Activated T-helper 9 cell treated with anti-CD3 and anti-CD28 coated beads, Interleukin-2, amount 50 U/mL, for 16 hours (primary cell): ENCODE measurements at places on chromosomes 12 and 14.

DNA sequence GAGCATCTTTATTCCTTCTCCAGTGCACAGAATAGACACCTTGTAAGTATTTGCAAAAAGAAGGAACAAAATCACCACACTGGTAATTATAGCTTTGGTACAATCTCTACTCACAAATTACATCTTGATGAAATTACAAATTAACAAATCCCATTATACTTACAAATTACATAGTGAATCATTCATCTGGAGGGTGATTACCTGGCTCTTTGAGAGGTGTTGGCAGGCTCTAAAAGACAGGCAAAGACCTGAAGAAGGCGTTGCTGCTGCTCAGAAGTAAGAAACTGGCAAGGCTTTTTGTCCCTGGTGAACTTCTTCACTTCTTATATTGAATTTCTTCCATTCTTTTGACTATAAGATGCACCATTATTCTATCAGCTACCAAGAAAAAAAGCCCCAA lies 21.7 kb upstream of the LMNTD1 start:
- no peak for DNase-seq

- peak; percentile 8 for DNase-seq
Observed at GRCh38 chr14:102777711-102778337, 575 bp downstream of the TRAF3 start.

DNA sequence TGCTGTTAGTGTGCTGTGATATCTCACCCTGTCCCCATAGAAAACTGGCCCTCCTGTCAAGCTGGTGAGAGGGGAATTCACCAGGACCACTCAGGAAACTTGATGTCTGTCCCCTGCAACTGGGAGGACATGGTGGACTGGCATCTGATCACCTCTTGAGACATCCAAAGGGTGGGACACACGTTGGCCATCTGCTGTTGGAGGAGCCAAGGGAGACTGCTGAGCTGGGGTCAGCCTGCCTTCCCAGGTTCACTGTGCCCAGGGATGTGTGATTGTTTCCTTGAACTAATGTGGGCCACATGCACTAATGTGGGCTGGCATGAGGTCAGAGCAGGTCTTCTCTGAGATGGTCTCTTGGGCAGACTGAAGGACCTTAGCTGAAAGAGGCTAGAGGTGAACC lies 16.7 kb upstream of the TMEM229B start:
- no peak for DNase-seq

DNA sequence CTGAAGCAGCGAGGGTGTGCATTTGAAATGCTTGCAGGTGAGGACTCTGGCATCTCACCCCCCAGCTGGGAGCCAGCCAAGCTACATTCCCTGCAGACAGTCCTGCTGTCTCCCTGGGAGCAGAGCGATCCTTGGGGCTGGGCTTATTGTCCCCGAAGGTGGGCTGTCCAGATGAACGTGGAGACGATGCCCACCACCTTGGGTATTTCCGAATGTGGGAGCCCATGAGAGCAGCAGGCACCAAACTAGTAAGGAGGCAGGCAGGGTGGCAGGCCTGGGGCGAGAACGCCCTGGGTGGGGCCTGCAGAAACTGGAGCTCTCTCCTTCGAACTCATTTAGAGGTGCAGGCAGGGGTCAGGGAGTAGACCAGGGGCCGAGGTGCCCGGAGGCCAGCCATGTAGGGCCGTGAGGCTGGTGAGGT lies 18.5 kb downstream of the ZBTB42 start:
- DNase-seq, result no peak

GRCh38 chr14:104872469-104873341 lies 7.6 kb downstream of the CEP170B start:
- DNase-seq, result no peak
